ENCODE measurements at places on chromosomes 2 and 18.

GRCh38 chr2:239934571-239935171, 90.5 kb downstream of the NDUFA10 start:
- DNase-seq, result peak; percentile 36

DNA sequence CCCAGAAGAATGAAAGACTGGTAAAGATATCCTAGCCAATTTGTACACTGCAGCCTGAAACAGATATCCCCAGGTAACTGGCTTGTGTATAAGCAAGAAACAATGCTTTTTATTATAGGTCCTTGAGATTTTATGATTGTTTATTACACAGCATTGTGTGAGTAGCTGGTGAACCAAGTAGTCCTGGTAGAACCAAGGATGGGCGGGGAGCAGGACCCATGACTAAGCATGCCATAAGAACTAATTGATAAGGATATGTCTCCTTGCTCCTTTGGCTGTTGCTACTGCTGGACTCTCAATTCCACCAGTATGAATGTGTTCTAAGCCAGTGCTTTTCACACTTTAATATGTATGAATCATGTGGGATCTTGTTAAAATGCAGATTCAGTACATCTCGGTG, 12.3 kb upstream of the ALMS1 start:
- no peak for DNase-seq

DNA sequence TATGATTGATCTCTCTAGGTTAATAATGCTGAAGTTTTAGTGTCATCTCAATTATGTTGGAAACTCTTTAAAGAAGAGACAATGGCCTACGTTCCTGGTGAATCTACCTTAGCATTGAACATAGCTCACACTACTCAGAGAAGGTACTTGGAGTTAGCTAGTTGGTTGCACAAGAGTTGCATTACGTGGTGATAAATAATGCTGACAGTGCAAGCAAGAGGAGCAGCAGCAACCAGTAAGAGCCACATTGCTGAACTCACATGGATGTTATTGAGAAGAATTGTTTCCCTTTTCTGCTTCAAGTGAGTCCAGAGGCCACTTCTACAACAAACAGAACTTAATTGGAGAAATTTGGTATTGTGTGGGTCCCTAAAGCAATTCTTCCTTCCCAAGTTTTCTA, 737.1 kb downstream of the TDRD15 start:
- no peak for DNase-seq

- no peak for DNase-seq
Observed at GRCh38 chr2:121377646-121378045, 92.6 kb upstream of the TFCP2L1 start.

DNA sequence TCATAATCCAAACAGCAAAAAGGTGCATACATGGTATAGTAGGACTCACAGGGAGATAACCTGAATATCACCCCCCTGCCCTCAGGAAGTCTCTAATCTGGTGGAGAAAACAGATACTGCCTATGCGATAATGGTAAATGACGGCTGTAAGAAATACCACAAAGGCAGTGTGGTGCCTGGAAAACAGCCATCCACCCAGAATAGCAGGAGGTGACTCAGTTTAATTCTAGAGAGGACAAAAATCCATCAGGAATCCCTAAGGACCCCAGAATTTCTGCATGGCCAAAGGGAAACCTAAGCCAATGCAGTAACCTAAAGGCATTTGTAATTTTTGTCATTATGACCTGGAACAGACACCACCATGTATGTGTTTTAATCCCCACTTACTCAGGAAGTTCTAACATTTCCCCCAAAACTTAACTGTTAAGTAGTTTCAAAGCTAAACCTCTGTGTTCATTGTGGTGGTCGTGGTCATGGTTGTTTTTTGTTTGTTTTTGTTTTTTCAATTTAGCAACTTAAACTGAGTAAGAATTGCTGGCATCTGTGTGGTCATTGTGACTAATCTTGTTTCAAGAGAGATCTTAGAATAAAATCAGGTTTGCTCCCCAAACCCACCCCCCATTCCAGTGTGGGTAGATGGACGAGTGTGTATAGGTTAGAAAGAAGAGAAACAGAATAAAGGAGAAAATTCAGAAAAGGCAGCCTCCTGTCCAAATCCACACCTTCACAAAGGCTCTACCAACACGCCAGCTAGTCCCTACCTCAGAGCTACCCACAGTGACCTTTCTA, 121.5 kb upstream of the CDCA7 start:
- DNase-seq, result no peak

GRCh38 chr2:56347881-56348280, 164.1 kb downstream of the CCDC85A start:
- DNase-seq, result no peak

DNA sequence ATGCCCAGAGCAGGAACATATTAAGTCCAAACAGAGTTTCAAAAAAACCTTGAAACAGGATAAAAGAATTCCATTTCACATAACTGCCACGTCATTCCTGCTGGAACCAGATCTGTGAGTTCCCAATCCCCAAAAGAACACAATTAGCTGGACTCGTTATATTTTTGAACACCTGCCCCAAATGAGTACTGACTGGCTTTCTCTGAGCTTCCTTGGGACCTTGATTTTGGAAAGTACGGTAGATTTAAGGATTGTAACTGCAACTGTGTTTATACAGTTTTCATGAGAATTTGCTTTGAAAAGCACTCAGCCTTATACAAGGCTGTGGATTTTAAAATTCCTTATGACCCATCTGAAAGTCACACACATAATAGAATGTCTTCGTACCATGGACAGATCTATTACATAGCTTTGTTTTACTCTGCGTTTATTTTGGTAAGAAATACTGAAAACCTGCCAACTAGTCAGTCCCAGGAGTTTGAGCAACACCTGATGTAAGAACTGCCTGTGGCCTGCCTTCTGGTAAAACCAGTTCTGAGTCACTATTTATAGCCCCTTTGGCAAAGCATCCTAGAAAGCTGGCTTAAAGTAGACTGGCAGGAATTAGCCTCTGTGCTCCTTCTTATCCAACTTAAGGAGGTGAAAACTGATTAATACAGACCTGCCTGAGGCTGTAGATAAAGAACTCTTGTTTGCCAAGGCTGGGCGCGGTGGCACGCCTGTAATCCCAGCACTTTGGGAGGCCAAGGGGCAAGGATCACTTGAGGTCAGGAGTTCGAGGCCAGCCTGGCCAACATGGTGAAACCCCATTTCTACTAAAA, 48.1 kb downstream of the MERTK start:
- no peak for DNase-seq

DNA sequence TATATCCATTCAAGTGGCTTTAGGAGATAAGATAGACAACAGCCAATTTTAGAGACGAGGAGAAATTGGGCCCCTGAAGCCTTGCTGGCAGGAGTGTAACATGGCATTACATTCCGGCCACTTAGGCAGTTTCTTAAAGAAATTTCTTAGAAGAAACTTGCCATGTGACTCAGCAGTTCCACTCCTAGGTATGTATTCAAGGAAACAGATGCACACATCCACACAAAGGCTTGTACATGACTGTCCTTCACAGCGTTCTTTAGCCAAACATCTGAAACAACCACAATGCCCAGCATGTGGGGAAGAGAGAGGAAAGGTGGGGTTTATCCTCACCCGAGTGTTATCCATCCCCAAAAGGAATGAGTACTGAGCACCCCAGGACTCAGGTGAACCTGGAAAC, 107.1 kb downstream of the NFATC1 start:
- no peak for DNase-seq

DNA sequence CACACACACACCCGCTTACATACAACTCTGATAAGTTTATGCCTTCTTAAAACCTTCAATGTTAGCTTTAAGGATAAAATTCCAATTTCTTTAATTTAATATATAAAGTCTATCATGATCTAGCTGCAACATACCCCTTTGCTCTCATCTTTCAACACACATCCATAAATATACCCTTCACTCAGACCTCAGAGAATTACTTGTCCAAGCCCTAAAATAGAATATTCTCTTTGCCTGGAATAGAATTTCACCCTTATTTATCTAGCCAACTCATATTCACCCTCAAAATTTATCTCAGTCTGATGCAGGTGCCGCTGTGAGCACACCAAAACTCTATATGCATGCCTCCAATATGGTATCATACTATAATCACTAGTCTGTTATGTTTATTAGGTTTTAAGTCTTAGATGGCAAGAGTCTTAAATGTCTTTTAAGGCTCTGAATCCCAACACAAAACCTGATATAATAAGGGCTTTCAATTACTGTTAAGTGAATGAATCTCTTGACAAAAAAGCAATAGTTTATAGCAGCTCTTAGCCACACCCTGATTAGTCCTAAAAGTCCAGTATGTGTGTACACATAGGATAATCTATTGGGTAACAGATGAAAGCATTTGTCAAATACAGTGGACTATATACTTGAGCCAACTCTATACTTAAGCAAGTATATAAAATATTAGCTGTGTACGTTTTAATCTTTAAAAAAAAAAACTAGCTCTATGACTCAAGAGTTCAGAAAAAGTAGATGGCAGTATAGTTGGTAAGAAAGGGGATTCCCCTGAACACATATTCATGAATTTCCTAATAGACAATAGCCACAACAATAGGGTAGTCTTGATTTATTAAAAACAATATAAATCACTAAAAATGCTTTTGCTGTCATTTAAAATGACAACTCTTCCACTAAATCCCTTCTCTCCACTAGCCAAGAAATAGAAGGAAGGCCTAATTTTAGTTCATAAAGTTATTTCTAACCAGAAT, 144.5 kb downstream of the EXOC6B start:
- DNase-seq, result no peak
